ENCODE measurements at places on chromosomes 11 and 22.

DNA sequence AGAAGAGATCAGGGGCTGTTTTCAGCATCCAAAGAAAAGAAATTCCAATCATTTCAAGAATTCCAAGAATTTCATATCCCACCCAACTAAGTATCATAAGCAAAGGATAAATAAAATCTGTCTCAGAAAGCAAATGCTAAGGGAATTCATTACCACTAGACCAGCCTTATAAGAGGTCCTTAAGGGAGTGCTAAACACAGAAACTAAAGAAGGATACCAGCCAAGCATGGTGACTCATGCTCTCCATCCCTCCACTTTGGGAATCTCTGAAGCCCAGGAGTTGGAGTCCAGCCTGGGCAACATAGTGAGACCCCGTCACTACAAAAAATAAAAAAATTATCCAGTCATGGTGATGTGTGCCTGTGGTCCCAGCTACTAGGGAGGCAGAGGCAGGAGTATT is 17.8 kb downstream of the FADD start:
- no peak for DNase-seq

DNA sequence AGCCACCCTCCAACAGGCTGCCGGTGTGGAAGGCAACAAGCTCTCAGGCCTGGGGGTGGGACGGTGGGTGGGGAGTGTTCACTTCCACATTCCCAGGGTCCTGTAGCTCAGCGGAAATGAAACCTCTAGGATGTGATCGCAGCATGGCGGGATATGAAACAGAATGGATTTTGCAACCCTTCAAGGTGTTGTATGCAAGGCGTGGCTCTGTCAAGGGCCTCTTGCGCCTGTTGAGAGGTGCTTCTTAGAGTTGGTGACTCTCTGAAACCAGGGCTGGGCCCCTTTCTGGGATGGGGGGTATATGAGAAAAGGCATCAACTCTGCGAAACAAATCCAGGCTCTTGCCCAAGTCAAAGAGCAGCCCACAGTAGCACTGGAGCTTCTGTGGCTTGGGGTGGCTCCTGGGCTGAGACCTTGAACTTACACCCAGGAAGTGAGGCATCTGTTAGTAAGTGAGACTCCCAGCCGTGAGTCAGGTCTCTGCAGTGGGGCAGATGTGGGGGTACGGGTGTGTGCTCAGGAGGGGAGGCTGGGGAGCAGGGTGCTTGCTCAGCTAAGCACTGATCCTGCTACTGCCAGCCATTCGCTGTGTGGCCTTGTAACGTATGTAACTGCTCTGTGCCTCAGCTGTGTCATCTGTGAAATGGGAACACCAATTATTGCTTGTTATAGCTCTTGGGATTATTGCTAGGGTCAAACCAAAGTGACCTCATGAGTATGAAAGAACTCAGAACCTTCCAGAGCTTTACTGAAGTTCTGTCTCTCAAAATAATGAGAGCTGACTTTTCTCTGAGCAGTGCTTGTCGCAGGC is 28.3 kb downstream of the NECTIN1 start:
- no peak for DNase-seq

- no peak for DNase-seq
Observed at GRCh38 chr11:67576735-67577475, 6.7 kb upstream of the GSTP1 start.

DNA sequence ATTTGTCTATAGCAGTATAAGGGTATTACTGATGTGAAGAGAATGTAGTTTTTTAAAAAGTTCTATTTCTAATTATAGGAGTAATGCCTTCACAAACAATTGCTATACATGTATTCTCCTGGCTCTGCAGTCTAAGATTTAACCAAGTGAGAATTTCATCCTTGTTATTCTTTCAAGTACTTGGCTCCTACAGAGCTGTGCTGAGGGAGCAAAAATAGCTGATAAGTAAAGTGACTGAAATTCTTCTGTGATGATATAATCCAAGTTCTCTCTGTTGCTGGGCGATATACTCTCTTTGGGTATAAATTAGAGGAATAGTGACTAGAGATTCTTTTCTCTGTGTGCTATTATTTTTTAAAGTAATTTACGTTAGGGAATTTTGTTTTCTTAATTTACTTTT is 68.0 kb downstream of the PGR start:
- no peak for DNase-seq

- no peak for DNase-seq
Observed at GRCh38 chr11:112902361-112903011, 58.7 kb upstream of the NCAM1 start.

- DNase-seq, result no peak
Observed at GRCh38 chr11:33449798-33450197, 192.6 kb downstream of the HIPK3 start.
